ENCODE measurements at places on chromosomes 6 and 20. TPM values are rescaled to one million over a fixed set of nuclear protein-coding genes. Genes with fewer than 3 reads are reported as not detected.

Gene BPIFB4
- not detected for total RNA-seq

Gene DZANK1
- total RNA-seq = 3.3 TPM

Gene FOXP4
- 8.0 TPM for total RNA-seq

Gene PRR18
- not detected for total RNA-seq

Gene DUSP22
- total RNA-seq = 19.8 TPM

Gene TRAPPC3L
- total RNA-seq = not detected

Gene MYB
- total RNA-seq = not detected

Gene BACH2
- 0.52 TPM for total RNA-seq

Gene ANKRD66
- total RNA-seq = not detected

Gene IMPG1
- total RNA-seq = 0.30 TPM

Gene TNXB
- total RNA-seq = not detected

Gene TRIM10
- under 0.01 TPM for total RNA-seq

Gene LINC00237
- total RNA-seq = not detected

Gene TINAG
- total RNA-seq = 16.5 TPM

Gene ENPP1
- 3.8 TPM for total RNA-seq

Gene AARS2
- total RNA-seq = 15.5 TPM

Gene SIRPB2
- total RNA-seq = not detected

Gene BANF2
- not detected for total RNA-seq

Gene PTPRT
- total RNA-seq = not detected

Gene ARHGAP40
- 9.2 TPM for total RNA-seq
